ENCODE measurements at places on chromosomes 5 and 9.

GRCh38 chr9:134350416-134350994 is 24.2 kb downstream of the RXRA start:
- DNase-seq, result no peak

DNA sequence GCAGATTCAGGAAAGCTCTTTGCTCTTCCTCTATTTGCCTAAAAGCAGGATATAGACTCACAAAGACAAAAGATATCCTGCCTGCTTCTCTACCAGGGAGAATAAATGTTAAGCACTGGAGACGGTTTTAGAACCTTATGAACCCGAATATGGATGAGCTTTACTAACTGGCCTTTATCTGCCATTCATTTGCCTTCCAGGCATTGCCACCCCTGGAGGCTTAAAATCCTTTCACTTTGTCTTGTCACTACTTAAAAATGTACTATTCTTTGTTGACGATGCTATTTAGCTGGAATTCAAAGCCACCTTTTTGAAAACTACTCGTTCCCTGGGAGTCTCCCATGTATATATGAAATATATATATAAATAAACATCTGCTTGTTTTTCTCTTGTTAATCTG is 23.2 kb upstream of the LVRN start:
- no peak for DNase-seq

DNA sequence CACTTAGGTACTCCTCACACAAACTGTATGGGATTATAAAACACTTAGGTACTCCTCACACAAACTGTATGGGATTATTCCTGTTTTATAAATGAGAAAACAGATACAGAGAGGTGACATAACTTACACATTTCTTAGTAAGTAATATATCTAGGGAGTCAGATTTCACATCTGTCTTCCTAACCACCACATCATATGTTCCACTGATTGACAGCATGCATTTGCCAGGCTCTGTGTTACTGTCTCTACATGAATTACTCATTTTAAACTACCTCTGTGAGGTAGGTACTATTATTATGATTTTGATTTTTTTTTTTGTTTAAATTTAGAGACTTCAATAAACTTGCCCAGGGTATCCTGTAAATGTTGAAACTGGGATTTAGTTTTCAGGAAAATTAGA is 232.7 kb downstream of the CCDC171 start:
- DNase-seq, result no peak

GRCh38 chr9:2916382-2916985 is 72.6 kb upstream of the PUM3 start:
- peak; percentile 12 for DNase-seq

- DNase-seq, result peak; percentile 37
Measured at GRCh38 chr5:112762113-112762810, 24.6 kb downstream of the APC start.

- DNase-seq, result no peak
Measured at GRCh38 chr5:180213256-180213600, 4.2 kb upstream of the RASGEF1C start.

Data from cardiac muscle cell (in vitro differentiated cells and primary cell).